Stimulated activated CD8-positive, alpha-beta memory T cell treated with anti-CD3 and anti-CD28 coated beads, Interleukin-7, amount 100 ng/mL, for 1 hour (primary cell): ENCODE measurements at places on chromosomes 4 and X.

DNA sequence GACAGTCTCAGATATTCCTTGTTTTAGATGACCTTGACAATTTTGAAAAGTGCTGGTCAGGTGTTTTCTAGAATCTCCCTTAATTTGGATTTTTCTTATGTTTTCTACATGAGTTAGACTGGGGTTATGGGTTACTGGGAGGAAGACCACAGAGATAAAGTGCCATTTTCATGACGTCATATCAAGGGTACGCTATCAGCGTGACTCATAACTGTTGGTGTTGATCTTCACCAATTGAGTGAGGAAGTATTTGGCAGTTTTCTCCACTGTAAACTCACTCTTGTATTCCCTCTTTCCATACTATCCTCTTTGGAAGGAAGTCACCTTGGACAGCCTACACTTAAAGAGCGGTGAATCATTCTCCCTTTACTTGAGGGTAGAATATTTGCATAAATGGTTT lies 56.9 kb downstream of the MAGEC1 start:
- no peak for DNase-seq

DNA sequence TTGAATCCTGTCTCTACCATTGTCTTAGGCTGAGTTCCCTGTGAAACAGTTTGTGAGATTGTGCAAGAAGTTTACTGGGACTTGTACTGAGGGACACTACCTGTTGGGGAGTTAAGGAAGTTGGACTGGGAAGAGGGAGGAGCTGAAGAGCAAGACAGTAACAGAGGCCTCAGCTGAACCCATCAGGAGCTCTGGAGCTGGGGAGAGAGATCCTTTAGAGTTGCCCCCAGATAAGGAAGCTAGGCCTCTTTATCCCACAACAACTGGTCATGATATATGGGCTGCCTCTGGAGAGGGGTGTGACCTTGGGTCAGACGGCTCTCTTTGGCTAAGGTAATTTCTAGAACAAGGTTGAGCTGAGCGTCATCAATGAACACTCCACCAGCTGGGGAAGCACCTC lies 137.8 kb upstream of the SLC4A4 start:
- no peak for DNase-seq

DNA sequence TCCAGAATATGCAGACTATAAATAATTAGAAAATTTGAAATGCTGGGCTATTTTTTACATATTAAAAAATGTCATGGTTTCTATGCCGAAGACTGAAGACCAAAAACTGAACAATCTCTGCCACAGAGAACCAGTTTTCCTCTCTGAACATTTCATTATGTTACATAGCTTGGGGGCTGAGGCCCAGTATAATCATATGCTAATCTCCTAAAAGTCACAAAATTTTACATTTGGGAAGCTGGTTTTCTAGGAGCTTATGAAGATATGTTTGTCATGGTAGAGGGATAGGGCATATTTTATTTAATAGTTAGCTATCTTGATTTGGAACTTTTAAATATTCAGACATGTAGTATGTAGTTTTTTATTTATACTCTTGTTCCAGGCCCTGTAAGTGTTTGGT lies 167.8 kb downstream of the GPAT3 start:
- no peak for DNase-seq

GRCh38 chr4:42280327-42281095 lies 116.8 kb upstream of the SHISA3 start:
- DNase-seq = no peak

GRCh38 chr4:55355555-55355954 lies 9.5 kb downstream of the SRD5A3 start:
- DNase-seq = no peak

DNA sequence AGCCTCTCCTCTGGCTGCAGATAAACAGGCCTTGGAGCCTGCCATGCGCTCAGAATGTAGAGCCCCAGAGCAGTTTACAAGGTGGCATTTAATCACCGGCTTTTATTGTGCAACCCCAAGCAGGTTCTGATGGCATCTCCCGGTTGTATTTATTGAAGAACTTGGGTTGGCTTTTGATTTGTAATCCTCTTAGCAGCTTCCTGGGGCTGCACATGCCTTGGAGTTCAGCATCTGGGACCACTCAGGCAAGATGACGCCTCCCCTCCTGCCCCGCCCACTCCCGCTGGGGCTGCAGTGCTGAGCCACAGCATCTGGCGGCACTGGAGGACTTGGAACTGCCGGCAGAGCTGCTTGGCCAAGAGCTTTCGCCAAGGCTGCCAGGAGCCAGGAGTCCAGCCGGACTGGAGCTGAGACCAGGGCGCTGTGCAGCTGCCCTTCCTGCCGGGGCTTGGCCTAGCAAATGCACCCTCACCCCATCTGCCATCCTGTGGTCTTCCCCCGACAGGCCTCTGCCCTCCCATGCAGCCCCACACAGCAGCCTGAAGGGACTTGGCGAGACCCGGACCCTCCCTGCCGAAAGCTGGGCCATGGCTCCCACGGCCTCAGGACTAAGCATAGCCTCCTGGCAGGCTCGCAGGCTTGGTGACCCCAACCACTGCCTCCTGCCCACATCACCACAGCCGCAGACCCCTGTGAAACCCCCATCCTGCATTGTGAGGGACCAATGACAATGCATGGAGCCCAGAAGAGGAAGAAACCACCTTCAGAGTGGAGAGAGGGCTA lies 5.4 kb downstream of the HTRA3 start:
- DNase-seq = no peak

GRCh38 chr4:59728496-59728895 lies 1471.6 kb upstream of the ADGRL3 start:
- no peak for DNase-seq

GRCh38 chr4:66490729-66491128 lies 820.4 kb upstream of the EPHA5 start:
- DNase-seq = no peak

- no peak for DNase-seq
These were observed at the start of gene SOD3 for GRCh38 chr4:24794916-24795665. SOD3 (plus strand) TSS chr4:24795573; CDS start chr4:24799522, 3,949 bp downstream.

DNA sequence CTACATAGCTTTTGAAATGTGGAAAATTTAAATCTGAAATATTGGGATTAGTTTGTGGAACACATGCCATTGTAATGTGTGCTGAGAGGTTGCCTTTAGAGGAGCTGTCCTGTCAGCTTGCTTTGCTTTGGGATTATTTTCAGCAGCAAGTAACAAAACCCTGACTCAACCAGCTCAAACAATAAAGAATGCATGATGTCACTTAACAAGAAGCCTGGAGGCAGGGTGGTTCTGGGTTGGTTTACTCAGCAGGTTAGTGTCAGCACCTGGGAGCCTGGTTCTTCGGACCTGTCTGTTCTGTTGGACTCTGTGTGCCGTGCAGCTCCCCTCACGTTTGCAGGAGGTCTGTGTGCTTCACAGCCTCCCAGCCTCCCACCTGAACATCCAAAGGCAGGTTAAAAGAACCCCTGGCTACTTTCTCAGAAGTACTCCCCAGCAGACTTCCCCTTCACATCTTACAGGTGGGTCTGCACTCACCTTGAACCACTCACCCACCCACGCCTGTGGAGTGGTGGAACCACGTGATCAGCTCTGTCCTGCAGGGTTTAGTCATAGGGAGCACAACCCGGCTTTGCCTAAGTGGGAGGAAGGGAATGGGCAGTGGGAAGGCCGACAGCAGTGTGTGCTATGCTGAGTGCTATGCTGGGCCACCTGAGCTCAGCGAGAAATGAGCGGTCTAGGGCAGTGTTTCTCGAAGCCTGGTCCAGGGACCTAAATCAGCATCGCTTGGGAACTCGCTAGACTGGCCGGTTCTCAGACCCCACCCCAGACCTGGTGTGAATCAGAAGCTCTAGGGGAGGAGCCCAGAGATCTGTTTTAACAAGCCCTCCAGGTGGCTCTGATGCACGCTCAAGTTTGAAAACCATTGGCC lies 20.4 kb downstream of the TMEM131L start:
- DNase-seq = no peak

DNA sequence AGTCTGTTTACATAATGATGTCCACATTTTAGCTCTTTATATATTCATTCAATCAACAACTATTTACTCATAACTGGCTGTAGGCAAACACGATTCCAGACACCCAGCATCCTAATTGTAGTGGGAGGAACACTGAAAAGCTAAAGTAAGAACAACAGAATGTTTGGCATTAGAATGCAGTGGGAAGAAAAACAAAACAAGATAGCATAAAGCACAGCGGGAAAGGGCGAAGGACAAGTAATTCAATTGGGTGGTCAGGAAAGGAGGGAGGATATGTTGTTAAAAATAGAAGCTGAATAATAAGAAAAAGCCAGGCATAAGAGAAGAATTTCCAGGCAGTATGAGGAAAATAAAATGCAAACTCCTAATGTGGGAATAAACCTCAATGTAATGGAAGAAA lies 189.5 kb upstream of the FAT4 start:
- no peak for DNase-seq
